NCI-H1417 treated with DMSO at 0.1 percent for 48 hours (cell line): ENCODE measurements at places on chromosomes 4 and X.

DNA sequence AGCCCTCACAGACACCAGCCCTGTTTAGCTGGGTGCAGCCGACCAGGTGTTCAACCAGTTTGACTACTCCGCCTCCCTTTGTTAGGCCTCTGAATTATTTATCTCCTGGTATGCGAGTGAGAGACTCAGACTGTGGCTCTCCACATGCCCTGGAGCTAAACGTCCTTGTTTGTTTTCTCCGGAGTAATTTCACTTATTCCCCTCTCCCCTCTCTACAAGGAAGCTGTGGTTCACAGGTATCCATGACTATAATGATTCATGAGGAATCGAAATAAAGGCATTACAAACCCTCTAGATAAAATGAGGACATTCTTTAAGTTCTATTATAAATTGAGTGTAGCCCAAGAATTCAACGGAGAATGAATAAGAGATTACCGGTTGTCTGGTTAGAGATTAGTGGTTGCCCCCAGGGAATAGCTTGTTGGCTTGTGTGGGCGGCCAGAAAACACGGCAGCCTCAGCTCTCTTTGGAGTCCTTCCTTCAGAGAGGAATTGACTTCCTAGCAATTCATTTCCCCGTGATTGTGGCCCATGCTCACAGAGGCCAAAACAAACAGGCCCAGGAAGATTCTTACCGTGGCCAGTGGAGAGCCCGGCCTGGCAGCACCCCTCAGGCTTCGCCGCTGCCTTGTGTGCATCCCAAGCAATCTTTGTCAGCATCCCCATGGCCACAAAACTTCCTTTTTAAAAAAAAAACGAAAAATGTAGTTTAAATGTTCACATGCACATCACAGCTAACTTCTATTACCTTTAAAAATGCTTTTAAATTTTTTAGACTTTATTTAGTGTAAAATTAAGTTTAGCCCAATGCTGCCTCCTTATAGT lies 60.2 kb upstream of the CBR4 start:
- peak; percentile 76 for DNase-seq

DNA sequence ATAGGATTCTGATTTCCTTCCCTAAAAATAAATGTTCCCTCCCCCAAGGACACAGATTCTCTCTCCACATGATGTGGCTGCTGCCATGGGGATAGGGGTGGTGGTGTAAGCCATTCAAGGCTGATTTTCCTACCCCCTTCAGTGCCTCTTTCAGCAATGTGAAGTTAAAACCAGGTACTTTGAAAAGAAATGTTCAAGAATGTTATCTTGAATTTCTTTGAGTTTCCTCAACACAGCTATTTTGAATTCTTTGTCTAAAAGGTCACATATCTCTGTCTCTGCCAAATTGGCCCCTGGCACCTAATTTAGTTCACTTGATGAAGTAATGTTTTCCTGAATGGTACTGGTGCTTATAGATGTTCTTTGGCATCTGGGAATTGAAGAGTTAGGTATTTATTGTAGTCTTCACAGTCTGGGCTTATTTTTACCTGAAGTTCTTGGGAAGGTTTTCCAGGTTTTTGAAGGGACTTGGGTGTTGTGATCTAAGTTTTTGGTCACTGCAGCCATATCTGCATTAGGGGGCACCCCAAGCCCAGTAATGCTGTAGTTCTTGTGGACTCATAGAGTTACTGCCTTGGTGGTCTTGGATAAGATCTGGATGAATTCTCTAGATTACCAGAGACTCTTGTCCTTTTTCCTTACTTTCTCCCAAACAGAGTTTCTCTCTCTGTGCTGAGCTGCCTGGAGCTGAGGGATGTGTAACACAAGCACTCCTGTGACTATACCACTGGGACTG lies 7.6 kb upstream of the DIPK2B start:
- no peak for DNase-seq

- no peak for DNase-seq
These were observed 3.3 kb upstream of the HAUS3 start for GRCh38 chr4:2245057-2245786.

DNA sequence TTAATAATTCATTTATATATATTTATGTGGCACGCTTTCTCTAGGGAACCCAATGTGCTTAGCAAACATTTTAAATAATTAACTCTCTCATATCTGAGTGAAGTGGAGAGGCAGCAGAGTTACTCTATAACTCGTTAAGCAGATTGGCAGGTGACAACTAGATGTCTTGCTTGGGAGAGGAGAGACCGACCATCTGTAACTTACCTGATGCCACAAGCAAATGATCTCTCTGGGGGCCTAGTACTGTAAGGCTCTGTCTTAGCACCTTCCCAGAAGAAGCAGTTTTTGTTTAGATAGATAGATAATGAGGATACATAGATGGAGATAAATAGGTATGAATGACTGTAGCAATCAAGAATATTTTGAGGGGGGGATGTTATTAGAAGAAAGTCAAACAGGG lies 11.9 kb upstream of the SEL1L3 start:
- DNase-seq = no peak

- DNase-seq = no peak
These were observed 272.1 kb downstream of the RAPGEF2 start for GRCh38 chr4:159374749-159375530.

GRCh38 chr4:47432749-47433148 lies 30.8 kb downstream of the COMMD8 start:
- DNase-seq = no peak

GRCh38 chrX:120749141-120749846 lies 119.4 kb upstream of the C1GALT1C1 start:
- DNase-seq = peak; percentile 56

GRCh38 chr4:158540125-158540907 lies 18.6 kb downstream of the RXFP1 start:
- DNase-seq = no peak

GRCh38 chrX:56738670-56739069 lies 9.6 kb downstream of the NBDY start:
- no peak for DNase-seq

- no peak for DNase-seq
These were observed 310.6 kb downstream of the BMPR1B start for GRCh38 chr4:95068401-95068800.

DNA sequence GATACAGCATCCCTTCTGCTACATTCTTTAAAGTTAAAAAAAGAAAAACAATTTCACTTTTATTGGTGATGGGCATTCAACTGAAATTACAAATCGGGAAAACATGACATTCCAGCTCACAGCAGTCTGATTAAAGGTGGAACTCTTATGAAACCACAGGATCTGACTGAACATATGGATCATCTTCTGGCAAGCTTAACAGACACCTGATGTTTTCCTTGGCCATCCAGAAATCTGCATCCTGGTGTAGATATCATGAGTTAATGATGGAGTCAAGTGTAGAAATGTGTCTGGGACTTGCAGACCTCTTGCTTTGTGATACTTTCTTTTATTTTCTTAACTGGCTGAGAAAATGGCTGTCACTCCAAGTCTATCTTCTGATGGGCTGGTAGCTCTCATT lies 167.9 kb downstream of the CBR4 start:
- no peak for DNase-seq

GRCh38 chrX:57952320-57952678 lies 42.0 kb upstream of the ZXDA start:
- no peak for DNase-seq

DNA sequence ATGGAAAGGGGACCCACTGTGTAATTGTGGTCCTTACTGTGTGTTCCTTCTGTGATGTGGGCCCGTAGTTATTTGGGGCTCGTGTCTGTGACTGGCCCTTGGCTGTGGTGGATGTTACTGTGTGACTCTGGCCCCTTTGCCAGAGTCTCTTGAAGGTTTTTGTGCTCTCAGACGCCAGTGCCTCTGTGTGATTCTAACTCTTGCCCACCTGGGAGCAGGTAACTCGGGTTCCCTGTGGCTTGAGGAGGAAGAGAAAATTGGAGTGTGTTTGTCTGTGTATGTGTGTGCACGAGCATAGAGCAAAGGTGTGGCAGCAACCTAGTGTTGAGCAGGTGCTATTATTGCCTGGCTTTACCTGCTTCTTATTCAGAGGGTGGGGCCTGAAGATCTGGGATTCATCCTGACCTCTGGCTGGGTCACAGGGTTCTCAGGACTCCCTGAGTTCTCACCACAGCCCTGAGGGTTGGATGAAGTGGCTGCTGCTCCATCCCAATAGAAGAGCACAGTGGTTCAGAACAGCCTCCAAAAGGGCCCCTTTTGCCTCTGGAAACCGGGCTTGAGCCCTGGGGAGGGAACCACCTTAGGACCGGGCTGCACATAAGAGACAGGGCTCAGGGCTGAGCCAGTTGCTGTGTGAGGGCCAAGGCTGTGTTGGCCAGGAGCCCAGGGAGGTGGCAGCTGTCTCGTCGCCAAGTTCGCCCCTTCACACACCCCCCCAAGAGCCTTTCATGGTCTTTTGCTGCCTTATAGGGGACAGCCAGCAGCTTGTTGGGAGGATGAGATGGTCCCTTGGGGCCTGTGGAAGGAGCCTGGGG lies 1.3 kb downstream of the RBM10 start:
- DNase-seq = no peak

DNA sequence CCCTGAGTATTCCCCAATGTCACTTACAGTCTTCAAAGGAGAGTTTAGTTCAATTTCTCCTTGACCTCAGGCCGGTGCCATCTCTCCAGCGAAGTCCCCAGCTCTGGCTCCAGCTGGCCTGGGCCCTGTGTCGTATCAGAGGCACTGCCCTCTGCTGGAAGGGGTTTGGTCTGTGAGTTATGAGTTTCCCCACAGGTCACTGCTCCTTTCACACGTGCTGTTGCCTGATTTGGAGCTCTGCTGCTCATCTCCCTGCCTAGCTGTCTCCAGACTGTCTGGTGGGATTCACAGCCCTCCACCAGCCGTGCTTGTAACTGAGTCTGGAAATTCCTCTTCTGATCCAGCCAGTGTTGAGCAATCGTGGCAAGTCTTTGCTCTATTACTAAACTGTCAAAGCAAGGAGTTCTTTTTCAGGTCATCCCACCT lies at the start of gene RAP2C:
RAP2C (minus strand) TSS at position 105 of the 426 bp plus-strand sequence. CDS start 2,179 bp downstream, outside the sequence.
- DNase-seq = peak; percentile 31

GRCh38 chr4:67929426-67929825 lies 33.9 kb downstream of the TMPRSS11A start:
- DNase-seq = no peak

DNA sequence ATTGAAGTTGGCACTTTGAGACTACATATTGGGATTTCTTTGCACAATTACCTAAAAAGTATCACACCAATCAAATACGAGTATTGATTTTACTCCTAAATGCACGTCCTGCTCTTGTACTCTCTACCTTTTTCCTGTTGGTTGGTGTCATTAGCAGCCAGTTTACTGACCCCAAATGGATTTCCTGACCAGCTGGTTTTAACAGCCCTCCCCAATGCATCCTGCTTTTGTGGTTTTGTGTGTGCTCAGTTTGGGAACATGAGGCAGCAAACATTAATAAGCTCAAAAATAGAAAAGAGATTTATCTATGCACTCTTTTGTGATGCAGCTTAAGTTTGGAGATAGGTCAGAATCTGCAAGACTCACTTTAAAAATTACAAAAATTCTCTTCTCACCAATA lies 230.3 kb downstream of the MAPK10 start:
- DNase-seq = no peak

DNA sequence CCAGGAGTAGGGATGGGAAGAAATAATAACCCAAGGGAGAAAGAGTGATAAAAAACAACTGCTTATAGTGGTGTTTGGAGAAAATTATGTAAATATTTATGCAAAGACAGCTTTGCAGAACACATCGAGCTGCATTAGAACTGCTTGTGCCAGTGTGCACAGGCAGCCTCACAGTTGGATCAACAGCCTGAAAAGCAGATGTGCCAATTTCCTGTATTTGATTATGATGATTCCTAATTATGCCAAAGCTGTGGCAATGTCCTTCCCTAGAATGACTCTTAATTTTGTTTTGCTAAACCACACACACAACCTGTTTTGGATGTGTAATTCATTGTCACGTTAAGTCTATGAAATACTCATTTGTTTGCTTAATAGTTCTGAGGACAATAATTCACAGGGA lies 30.6 kb upstream of the ANTXR2 start:
- DNase-seq = no peak

GRCh38 chr4:146522098-146522868 lies 543 bp upstream of the SLC10A7 start:
- DNase-seq = no peak

DNA sequence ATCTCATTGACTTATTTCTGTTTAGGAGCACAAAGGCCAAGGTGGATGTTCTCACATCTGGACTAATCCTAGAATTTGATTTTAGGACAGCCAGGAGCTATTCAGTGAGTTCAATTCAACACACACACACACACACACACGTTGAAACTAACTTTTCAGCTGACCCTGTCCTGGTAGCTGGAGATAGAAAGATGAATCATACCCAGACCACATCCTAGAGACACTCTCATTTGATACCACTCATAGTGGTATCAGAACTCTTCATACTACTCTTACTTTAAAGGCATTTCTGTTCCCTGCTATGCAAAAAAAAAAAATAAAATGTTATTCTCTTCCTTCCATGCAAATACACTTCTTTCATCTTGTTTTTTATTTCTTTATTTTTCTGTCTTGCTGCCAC lies 36.7 kb downstream of the KLF8 start:
- no peak for DNase-seq

DNA sequence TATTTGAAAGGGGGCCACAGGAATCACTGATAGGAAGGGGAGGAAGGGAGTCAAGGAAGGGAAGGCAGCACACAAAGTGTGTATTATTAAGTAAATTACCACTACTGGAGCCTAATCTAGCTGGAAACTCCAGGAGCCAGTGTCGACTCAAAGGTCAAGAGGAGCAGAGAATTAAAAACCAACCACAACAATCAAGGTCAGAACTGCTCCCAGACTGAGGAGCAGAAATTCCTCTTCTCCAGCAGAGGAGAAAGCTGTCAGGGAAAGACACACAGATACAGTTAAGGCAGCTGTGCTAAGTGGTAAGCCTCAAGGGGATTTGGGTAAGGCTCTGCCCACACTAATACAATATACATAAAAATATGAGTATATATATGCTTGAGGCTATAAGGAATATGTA lies 87.5 kb upstream of the PTPN13 start:
- no peak for DNase-seq

GRCh38 chr4:89610236-89610635 lies 226.7 kb downstream of the SNCA start:
- DNase-seq = no peak

DNA sequence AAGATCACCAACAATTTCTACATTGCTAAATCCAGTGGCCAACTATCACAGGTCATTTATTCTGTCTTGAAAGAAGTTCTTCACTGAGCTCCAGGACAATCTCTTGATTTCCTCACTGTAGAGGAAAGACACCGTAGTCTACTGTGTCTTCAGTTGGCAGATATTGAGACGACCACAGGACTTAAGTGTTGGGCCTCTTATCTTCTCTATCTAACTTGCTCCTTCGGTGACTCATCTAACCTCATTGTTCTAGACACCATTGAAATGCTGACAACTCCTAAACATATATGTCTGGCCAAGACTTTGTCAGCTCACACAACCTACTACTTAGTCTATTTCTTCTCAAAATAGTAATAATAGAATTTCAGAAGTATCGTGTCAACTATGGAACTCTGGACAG lies 425.8 kb downstream of the ARAP2 start:
- no peak for DNase-seq

- no peak for DNase-seq
These were observed 22.5 kb upstream of the CENPU start for GRCh38 chr4:184756399-184756798.

DNA sequence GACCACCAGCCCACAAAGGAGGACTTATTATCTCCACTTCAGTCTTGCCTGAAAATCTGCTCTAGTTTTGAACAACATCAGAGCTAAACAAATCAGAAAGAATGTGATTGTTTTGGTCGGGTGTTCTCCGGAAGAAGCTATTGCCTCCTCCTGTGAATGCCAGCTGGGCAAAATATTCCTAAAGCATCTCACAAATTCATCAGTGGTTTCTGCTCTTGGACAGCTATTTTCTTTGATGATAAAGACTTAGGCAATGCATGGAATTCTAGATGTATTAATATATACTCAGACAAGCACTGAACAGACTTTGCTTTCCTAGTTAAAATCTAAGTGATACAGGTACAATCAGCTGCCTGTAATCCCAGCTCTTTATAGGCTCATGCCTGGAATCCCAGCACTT lies 71.8 kb downstream of the ASMT start:
- DNase-seq = no peak
